Activated CD4-positive, alpha-beta T cell treated with anti-CD3 and anti-CD28 coated beads for 24 hours (primary cell): ENCODE measurements at places on chromosomes 2 and 18.
A peak's percentile ranks its signal among the peaks of the same experiment; 100 is the strongest.

GRCh38 chr2:236686561-236686960 lies 116.9 kb downstream of the ACKR3 start:
- no peak for DNase-seq

DNA sequence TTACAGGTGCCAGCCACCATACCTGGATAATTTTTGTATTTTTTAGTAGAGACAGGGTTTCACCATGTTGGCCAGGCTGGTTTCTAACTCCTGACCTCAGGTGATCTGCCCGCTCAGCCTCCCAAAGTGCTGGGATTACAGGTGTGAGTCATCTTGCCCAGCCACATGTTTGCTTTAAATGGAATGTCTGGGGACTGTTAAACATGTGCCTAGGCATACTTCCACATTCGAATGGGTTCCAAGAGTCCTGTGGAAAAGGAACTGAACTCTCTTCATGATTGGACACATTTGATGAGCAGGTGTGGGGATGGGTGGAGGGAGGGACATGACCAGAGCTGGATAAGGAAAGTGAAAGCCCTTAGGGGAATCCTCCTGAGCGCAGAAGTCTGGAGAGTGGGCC lies 58.4 kb upstream of the GREB1L start:
- DNase-seq, result no peak

- no peak for DNase-seq
These were observed 18.2 kb downstream of the IWS1 start for GRCh38 chr2:127508023-127508630.

GRCh38 chr18:43964666-43965065 lies 687.4 kb upstream of the SYT4 start:
- DNase-seq, result no peak

DNA sequence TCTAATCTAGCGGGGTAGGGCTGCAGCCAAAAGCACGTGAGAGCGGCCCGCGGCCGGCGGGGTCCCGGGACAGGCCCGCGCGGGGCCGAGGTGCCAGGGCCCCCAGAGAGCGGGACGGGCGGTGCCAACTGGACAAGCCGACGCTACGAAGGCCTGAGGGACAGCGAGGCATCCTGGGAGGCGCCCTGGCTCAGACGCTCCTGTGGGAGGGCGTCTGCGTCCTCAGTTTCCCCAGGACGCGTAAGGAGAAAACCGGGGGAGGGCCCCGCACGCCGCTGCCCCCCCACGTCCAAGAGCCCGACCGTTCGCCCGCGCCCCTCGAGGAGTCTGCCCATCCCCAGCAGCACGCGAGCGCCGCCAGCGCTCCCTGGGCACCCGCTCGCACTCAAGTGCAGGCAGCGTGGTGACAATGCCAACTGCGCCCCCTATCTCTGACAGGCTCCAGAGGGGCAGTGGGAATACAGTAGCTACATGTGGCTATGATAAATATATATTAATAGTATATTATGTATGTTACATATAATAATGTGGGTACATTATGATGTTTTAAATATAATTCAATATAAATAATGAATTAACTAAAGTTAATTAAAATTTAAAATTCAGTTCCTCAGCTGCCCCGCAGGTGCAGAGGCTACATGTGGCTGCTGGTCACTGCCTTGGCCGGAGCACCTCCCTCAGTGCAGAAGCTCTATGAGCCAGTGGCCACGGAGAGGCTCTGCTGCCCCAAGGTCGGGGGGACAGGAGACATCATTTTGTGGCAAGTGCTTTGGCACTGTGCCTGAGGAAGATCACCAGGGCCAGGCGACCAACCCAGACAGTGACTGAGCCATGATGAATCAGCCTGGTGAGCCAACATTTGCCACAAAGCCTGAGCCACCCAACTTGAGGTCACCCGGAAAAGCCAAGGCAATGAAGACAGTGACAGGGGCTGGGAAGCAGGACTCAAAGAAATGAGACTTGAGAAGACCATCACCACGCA lies 5.5 kb upstream of the SFT2D3 start:
- peak; percentile 41 for DNase-seq

DNA sequence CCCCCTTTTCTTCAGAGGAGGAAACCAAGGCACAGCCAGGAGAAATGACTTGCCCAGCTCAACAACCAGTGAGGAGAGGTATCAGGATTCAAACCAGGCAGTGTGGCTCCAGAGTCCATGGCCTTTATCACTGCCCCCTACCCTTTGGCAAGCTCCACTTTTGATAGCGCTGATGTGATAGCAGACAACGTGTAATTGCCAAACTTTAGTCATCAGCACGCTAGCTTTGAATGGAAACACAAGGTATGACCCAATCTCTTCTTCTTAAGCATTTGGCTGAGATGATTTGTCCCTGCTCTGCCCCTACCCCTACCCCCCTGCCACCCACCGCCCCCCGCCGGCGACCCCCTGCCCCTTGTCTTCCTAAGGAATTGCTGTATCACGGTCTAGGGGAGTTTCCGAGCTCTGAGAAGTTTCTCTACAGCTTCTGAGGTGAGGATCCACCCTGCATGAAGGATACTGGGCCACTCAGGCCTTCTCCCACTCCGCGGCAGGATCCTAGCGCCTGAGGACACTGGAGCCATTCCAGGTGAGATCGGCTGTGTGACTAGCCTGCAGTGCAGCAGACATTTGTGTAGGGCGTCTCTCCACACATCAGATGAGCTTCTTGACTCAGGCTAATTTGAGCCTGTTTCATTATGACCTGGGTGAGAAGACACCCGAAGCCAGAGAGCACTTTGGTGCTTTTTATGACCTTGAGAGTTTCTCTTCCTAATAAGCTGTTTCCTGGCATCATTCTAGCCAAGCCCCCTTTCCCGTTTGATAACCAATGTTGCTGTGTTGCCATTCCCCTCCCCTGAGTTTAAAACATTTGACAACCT lies 75.1 kb upstream of the MAP4K4 start:
- no peak for DNase-seq

DNA sequence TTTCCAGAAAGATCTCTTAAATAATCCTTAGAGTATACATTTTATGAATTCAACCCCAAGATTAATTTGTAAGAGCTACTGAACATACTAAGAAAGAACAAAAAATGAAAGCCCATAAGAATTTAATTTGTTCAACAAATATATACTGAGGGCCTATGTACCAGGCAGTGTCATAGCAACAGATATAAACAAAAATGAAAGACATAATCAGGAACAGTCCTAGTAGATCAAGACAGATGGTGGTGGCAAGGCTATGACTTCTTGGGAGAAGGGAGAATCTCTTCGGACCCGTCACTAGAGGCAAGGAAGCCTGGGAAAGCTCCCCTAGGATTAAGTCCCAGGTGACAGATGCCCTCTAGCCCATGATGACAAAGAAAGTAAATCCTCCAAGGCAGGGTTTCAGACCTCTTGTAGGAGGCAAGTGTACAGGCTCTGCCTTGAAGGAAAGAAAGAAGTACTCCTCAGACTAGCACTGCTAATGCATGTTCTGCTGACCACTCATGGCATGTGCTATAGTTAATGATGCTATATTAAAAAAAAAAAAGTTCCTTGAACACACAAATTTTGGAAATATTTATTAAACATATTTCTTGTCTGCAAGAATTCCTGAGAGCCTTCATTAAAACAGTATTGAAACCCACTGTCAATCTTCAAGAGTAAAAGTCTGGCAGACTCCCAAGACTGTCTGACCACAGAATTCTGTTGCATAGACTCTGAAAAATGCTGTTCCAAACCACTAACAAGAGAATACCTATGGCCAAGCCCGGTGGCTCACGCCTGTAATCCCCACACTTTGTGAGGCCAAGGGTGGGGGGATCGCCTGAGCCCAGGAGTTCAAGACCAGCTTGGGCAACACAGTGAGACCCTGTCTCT lies 31.5 kb downstream of the NOL10 start:
- DNase-seq, result no peak

- DNase-seq, result no peak
These were observed 324.0 kb downstream of the IRS1 start for GRCh38 chr2:226475650-226476049.

- no peak for DNase-seq
These were observed at the start of gene GBX2 for GRCh38 chr2:236168110-236169080. Gene GBX2, minus strand, starts transcription at chr2:236168386. Its CDS starts 415 bp downstream, at chr2:236167971.

- no peak for DNase-seq
These were observed 56.9 kb downstream of the MFSD6 start for GRCh38 chr2:190465060-190465459.

DNA sequence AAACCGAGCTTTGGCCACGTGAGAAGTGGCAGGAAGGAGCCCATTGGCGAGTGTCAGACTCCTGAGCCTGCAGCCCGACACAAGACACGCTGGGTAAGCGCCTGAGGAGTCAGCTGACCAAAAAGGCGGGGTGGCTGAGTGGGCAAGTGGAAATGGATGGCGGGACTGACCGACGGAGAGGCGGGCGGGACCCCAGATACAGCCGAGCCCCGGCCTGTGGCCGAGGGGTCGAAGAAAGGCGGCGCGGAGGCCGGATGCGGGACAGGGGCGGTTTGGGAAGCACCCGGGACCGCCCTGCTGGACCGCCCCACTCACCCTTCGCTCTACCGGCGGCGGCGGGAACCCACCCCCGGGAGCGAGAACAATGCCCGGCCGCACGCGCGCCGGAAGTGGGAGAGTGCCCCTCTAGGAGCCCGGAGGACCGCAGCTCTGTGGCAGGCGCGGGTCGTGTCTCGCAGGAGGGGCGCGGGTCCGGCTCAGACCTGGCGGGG lies 22.8 kb downstream of the ZSCAN30 start:
- DNase-seq, result peak; percentile 39

GRCh38 chr2:101306410-101306809 lies 2.1 kb downstream of the RNF149 start:
- DNase-seq, result no peak

DNA sequence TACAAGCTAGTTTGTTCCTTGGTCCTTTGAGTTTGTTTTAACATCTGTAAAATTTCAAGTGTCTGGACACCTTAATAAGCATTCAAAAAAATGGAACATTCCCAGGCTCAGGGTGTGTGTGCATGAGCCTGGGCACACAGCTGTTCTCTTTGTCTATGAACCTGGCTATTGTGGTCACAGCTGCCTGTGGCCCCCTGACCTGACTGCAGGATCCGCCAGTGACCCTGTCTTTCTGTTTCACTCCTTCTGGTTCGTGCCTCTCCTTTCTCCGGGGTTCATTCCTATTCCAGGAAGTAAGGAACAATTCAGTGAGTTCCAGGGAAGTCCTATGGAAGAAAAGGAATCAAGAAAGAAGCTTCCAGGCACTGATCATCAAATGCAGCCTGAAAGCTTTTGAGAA lies 35.6 kb downstream of the VWA3B start:
- no peak for DNase-seq

DNA sequence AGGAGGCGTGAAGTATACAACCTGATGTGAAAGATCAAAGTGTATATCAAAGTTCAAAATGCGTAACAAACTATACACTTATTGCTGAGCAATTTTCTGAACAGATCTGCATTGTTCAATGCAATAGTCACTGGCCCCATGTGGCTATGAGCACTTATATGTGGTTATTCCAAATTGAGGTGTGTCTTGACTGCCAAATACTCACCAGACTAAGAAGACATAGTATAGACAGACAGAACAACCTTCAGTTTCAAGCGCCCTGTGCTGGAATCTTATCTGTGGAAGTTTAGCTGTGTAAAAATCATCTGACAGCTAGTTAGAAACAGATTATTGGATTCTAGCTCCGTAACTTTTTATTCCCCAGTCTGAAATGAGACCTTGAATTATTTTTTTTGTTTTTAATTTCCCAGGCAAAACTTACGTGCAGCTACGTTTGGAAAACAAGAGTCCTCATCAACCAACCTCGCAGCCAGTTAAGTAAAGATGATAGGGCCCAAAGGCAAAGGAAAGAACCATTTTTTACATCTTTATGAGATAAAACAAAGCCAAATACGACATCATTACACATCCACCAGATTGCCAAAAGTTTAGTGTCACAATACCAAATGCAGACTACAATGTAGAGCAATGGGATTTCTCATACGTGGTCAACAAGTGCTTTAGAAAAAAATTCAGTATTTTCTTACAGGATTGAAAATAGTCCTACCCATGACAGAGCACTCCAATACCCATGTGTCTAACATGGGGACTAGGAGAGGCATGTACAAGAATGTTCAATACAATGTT lies 37.2 kb downstream of the MBOAT2 start:
- no peak for DNase-seq

DNA sequence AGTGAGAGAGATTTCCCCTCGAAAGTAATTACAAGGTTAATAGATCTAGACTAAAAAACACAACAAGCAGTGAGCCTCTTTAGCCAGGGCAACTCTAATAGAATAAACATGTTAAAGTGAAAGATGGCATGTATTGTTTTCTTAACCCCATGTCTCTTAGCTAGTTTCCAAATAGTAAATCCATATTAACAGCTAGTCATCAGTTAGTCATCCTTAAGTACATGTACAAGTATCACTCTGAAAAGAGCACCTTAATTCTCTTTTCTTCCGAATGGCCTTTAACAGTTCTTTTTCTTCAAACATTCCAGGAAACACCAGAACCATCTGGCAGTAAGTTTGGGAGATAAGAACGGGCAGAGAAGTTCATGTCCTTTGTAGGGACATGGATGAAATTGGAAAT lies 1480.0 kb downstream of the LRP1B start:
- no peak for DNase-seq

GRCh38 chr2:97911206-97911921 lies 84.4 kb downstream of the TMEM131 start:
- DNase-seq, result no peak

DNA sequence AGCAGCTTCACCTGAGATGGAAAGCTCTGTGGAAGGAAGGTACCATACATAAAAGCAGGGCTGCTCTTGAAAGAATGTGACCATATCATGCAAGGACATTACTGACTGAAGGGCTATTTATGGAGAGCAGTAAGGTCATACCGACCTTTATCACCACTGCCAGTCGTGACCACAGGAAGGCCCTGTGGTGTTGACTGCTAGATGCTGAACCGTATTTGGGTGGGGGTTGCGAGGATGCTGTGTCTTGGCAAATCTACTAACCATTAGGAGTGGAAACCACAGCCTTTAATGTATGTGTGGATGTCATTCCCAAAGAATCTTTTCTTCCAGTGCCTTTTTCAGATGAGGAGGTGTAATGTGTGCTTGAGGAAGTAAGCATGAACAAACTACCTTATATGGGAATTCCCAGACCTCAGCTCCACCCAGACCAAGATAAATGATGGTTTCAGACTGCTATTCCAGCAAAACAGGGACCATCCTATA lies 60.8 kb downstream of the LIMS1 start:
- DNase-seq, result no peak

DNA sequence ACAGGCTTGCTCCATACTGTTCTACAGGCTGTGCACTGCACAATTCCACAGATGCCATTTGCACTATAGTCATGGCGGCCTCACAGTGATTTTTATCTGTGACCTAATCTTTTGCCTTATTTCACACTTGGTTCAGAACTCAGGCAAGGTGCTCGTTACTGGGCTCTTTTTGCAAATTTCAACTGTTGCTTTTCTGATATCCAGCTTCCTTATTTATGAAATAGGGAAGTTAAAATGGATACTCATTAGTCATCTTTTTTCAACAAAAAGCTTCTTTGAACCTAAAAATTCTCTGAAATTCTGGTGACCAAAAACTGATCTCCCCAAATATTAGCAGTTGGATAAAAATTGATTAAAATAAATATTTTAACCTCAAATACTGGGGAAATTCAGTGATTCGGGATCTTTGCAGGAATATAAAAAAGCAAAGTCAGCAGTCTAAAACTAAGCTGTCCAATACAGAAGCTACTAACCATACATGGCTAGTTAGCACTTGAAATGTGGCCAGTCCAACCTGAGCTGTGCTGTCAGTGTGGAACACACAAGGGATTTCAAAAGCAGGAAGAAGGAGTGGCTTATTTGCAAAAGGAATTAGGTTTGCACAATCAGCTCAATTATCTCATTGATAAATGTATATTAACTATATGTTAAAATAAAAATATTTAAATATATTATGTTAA lies 134.4 kb downstream of the COL4A4 start:
- no peak for DNase-seq

GRCh38 chr2:44796771-44797170 lies 144.7 kb upstream of the SIX3 start:
- DNase-seq, result no peak
